ENCODE measurements at places on chromosomes 13 and 19.

GRCh38 chr13:24145674-24146073 lies 14.8 kb upstream of the SPATA13 start:
- no peak for DNase-seq

GRCh38 chr19:408902-409515 lies at the start of gene C2CD4C:
TSS of gene C2CD4C (minus strand) at chr19:409147. CDS start at chr19:408361, 786 bp downstream.
- DNase-seq: no peak

DNA sequence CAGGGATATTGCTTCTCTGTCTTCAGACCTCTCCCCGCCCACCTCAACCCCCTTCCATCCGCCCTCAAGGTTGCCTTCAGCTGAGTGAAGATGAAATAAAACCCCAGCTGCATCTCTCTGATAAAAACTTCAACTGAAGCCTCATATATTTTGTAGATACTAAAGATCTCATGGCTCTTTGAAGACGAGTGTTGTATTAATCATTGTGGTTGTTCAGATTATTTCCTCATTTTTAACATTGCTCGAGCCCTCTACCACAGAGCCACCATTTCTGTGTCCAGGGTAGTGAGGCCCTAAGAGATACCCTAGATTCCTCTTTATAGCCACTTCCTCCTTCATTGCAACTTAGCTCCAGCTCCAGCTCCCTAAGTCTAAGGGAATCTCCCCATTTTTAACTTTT lies 312.8 kb upstream of the ZNF507 start:
- DNase-seq: no peak

DNA sequence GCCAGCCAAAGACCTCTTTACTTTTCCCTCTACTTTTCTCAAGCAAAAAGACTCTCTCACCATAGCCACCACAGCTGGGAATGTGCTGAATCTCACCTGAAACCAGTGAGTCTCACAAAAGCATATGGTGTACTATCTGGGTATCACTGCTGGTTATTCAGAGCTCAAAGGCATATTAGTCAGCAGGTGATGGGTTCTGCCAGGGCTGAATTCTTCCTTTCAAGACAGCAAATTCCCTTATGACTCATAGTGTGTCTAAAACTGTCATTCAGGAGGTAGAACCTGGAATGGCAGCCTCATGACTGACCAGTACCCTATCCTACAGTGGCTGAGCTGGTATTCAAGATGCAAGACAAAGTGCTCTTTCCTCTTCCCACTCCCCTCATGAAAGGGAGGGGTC lies 2859.1 kb downstream of the PCDH9 start:
- no peak for DNase-seq

- DNase-seq: no peak
These were observed 1.8 kb downstream of the EXOSC5 start for GRCh38 chr19:41395355-41395754.

DNA sequence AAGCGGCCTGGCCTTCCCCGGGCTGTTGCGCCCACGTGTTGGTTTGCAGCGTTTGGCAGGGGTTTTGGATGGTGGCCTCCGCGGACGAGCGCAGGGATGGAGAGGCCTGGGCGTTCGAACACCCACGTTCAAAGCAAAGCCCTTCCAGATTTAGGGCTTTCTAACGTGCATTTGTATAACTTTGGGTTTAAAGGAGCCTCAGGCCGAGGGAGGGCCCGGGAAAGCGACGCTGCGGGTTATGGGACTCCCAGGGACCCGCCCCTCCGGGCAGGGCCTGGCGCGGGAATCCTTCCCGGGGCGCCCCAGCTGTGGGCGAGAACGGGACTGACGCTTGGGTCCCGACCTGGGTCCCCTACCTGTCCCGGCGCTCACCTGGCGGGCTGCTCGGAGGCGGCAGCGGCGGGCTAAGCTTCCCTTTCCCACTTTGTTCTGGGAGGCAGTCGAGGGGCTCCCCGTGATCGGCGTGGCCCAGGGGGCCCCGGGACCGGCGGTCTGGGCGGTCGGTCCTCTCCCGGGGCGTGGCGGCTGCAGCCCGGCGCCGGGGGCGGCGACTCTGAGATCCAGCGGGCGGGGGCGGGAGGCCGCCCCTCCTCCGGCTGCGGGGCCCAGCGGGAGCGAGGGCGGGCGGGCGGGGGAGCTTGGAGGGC lies at the start of gene FBXO17:
Gene FBXO17 (minus strand): TSS at position 529 of the 647 bp plus-strand sequence. CDS start 25,423 bp downstream, outside the sequence.
- DNase-seq: no peak

DNA sequence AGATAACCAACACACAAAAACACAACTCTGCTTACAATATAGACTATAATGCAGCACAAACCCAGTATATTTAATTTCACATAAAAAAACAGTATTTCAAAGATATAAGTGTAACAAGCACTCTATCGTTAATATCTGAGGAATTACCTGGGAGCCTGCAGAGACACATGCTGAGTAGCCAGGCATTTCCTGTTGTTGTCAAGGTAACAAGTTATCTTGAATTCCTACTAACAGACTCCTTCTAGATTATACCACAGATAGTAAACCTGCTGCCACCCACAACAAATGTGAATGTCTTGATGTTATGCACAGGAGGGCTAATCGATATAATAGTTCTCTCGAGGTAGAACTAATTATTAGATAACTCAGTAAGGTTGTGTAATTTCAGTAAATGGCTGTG lies 826.0 kb upstream of the PRR20A start:
- DNase-seq: no peak

DNA sequence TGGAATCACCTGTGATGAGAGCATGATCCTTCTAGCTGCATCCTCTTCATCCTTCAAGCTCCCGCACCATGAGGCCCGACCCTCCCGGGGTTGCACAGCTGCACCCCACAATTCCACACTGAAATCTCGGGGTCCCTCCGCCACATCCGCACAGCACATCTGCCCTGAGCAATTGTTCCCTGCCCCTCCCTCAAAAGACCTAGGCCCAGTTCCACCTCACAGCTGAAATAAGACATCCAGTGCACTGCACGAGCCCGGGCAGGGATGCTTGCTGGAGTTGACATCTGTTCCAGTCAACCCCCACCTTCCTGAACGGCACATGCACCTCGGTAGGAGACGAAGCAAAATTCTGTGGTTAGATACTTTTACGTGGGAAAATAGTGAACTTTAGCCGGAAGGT lies 14.7 kb upstream of the SOX1 start:
- no peak for DNase-seq

DNA sequence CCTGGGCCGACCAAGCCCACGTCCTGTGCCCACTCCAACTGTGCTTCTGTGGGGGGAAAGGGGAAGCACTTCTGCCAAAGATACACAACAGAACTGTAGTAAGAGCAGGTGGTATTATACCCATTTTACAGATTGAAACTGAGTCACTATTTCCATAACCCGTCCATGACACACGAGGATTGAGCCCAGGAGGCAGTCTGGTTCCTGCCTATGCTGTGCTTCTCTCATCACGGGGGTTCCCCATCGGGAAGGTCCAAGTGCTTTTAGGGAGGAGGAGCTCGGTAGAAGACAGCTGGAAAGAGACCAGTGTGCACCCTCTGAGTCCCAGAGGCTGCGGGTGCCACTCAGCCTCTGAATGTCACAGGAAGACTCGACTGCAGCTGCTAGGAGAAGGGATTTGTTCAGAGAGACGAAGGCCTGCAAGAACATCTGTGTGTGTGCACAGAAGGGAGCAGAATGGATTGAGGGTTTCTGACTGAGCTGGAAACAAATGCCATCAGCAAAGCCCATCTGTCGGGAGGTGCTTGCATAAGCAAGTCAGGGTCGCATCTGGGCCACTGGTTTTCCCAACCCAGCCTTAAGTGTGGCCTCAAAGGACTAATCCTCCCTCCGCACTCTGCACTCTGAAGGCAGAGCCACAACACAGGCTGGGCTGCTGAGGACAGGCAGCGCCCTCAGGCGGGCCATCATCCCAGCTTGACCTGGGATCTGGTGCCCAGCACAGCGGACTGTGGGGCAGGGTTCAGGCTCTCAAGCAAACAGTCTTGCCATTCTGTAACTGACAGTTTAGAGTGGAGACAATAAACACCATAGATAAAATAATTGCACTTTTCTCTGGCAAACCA lies 150.0 kb downstream of the DPF1 start:
- no peak for DNase-seq

DNA sequence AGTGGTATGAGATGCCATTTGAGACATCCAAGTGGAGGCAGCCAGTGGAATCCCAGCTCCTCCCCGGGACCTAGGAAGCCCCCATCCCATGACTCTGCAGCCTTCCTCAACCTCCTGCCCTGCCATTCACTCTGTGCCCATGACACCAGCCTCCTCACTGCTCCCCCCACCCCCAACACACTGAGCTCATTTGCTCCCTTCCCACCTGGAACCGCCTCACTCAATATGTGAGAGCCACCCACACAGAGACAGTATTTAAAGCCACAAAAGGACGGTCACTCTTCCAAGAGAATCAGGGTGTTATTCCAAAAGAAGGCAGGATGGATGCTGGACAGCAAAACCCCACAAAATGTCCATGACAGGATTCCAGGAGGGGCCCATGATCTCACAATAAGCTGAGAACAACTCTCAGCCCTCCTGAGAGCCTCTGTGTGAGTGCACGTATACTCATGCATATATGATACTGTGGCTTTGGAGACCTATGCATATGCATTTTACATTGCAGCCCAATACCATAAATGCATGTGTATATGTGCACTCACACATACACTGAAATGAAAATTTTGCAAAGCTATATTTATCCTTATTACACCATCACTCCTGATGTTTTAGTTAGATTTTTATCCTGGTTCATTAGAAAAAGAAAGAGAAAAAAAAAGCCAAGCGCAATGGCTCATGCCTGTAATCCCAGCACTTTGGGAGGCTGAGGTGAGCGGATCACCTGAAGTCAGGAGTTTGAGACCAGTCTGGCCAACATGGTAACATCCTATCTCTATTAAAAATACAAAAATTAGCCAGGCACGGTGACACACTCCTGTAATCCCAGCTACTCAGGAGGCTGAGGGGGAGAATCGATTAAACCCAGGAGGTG lies 10.8 kb upstream of the RANBP3 start:
- DNase-seq: no peak

GRCh38 chr13:22240716-22241115 lies 569.8 kb downstream of the FGF9 start:
- DNase-seq: no peak

- DNase-seq: no peak
These were observed 630 bp downstream of the NUCB1 start for GRCh38 chr19:48900477-48901406.

DNA sequence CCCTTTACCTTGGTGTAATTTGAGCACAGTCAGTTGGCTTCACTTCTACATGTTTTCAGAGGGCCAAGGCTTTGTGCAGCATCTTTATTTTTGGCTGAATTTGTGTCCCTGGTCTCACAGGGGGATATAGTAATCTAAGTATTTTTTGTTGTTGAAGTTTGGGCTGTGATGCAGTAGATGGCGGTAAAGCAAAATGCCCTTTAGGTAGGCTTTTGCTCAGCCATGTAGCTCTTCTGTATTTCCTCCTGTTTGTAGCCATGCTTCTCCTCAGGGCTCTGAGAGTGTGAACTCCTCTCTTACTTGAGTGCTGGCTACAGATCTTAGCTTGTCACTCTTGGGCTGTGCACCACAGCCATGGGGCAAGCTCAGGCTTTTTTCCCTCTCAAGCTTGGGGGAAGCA lies 328.6 kb downstream of the SLITRK5 start:
- no peak for DNase-seq

DNA sequence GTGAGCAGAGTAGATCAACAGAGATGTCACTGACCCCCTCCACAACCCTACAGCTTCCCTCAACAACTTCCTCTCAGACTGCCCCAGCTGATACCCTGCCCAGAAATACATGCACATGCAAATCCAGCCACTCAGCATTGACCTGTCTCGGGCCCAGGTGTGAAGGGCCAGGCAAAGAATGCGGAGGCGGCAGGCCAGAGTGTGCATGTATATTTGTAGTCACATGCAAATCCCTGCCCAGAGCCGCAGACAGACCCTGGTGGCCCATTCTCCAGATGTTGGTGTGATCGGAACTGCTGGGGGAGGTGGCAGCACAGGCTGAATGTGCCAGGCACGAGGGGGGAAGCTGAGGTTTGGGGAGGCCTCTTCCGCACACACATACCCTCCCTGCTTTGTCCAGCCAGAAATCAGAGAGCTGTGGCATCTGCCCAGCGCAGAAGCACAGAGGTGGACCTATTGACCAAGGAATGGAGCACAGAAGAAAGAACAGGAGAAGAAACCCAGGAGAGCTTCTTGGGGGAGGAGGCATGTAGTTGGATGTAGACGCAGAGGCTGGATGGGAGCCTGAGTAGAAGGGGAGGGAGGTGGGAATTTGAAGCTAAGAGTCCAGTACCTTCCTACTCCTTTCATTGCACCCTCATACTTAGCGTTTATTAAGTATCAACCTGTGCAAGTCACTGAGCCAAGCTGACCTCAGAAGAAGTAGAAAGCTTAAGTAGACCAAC lies 14.4 kb downstream of the MEF2B start:
- no peak for DNase-seq

DNA sequence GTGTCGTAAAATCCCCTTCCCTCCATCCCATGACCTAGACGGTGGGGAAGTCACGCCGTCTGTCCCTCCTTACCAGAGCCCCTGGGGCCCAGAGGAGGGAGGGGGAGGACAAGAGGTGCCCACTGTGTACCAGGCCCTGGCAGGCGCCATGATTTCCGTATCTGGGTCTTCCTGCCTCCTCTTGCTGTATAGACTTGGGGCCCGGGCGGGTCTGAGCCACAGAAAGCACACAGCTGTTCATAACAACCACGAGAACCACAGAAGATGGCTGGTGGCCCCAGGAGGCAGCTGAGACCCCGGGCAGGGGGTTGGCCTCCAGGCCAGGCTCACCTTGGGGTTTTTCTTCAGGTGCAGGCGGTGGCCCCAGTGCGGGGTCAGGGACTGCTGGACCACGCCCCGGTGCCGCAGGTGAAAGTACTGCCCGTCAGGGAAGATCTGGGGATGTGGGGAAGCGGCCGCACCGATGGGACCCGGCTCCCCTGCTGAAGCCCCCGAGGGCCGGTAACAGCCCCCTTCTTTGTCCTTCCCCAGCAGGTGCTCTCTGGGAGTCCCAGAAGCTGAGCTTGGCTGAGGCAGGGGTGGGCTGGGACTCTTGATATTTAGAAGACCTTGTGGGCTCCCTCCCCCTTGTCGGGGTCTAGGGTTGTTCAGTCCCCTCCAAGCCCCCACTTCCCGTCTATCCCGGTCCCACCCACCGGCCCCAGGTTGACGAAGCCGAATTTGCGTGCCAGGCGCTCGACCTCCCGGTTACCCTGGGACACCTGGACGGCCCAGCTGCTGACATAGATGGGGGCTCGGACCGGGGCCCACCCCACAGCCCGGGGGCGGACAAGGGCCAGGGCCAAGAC lies 463 bp downstream of the PCSK4 start:
- DNase-seq: no peak
